ENCODE measurements at places on chromosomes 3 and 15. TPM values are rescaled to one million over a fixed set of nuclear protein-coding genes. Genes with fewer than 3 reads are reported as not detected.

MED12L gene
- total RNA-seq, result 0.48 TPM

EOMES gene
- total RNA-seq, result 0.48 TPM

DNA sequence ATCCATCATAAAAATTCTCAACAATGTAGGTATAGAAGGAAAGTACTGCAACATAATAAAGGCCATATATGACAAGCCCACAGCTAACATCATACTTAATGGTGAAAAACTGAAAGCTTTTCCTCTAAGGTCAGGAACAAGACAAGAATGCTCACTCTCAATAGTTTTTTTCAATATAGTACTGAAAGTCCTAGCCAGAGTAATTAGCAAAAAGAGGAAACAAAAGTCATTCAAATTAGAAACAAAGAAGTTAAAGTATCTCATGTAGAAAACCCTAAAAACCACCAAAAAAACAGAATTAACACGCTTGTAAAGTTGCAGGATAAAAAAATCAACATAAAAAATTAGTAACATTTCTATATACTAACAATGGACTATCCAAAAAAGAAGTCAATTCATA is 61.8 kb downstream of the MYH15 start:
- H3K36me3 ChIP-seq, result no peaks in the 10 kb centered on the region
- no peaks in the 10 kb centered on the region for H3K27me3 ChIP-seq
- H3K4me3 ChIP-seq, result no peak overlapping the region
- H3K27ac ChIP-seq, result no peak overlapping the region
- DNase-seq, result no peak

GRCh38 chr15:85485956-85486567 is 105.7 kb downstream of the AKAP13 start:
- H3K4me3 ChIP-seq, result no peak overlapping the region
- no peaks in the 10 kb centered on the region for H3K36me3 ChIP-seq
- H3K27me3 ChIP-seq, result no peaks in the 10 kb centered on the region

GRCh38 chr3:158205994-158206393 is 96.1 kb downstream of the RSRC1 start:
- H3K4me3 ChIP-seq, result no peak overlapping the region
- no peaks in the 10 kb centered on the region for H3K4me1 ChIP-seq
- no peaks in the 10 kb centered on the region for H3K27me3 ChIP-seq
- no peaks in the 10 kb centered on the region for H3K36me3 ChIP-seq

C3orf20 gene
- total RNA-seq, result not detected

DNA sequence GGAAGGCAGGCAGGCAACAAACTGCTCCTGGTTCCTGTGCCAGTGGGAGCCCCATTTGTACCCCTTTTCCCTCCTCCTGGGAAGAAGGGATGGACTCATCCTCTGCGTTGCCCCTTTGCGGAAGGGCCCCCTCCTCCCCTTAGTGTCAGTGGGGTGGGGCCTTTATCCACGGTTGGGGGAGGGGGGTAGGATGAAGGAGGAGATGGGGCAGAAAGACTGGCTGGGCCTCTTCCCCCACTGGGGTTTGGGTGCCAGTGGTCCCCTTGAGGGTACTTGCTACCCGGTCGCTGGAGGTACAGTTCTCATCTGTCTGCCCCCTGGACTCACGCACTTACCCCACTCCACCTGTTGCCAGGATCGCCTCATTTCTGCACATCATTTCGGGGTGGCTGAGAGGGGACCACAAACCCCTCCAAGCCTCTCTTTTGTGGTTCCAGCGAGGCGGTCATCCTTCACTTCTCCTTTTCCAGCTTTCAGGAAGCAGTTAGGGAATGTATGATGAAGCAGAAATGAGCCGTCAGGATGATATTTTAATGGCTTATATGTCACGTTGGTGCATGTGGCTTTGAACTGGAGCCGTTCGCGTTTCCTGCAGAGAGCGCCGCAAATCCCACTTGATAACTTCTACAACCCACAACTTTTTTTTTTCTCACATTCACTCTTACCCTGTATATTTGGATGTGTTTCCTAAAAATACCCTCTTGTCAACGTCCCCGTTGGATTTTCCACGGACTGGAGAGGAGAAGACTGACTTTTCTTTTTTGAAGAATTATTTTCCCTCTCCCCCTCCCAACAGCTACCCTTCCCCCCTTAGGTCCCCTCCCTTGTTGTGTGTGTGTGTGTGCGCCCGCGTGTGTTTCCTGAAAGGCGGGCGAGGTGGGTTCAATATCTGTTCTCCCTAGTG is at the start of gene ZIC4:
ZIC4 (minus strand) TSS at position 516 of the 904 bp plus-strand sequence. CDS start 3,746 bp downstream, outside the sequence.
- H3K27me3 ChIP-seq, result peaks cover 97% of the 10 kb centered on the region
- no peaks in the 10 kb centered on the region for H3K36me3 ChIP-seq
- H3K4me1 ChIP-seq, result peaks cover 3% of the 10 kb centered on the region
- no peak within 1 kb of the TSS for H3K4me3 ChIP-seq
- no peak within 1 kb of the TSS for H3K27ac ChIP-seq
- DNase-seq, result no peak

ISL2 gene
- not detected for total RNA-seq

DNA sequence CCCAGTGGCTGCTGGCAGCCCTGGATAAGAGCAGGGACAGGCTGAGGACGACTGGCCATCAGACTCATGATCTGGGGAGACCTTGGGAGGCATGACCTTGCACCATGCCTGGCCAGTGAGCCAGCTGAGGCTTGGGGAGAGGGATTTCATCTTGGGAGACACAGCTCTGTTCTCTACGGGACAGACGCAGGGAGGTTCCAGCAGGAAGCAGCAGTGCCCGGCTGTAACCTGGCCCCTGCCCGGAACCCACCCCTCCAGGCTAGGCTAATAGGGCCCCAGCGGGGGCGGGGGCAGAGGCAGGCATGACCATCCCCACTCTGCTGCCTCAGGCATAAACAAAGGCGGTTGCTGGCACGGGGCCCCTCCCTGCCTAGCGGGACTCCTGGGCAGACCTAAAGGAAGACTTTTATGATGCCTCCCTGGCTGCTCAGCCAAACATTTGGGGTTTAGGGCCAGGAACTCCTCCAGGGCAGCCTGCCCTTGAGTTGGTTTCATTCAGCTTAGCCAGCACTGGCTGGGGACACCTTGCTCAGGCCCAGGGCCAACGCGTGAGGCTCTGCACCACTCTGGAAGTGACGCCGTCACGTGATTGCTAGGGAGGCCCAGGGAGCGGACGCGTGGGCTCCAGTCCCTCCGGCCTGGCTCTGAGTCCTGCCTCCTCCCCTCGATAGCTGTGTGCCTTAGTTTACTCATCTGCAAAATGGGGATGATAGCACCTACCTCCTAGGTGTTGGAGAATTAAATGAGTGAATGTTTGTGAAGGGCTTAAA is 27.6 kb downstream of the HDAC11 start:
- H3K4me1 ChIP-seq, result peaks cover 9% of the 10 kb centered on the region
- no peaks in the 10 kb centered on the region for H3K27me3 ChIP-seq
- H3K4me3 ChIP-seq, result no peak overlapping the region
- H3K36me3 ChIP-seq, result no peaks in the 10 kb centered on the region
- DNase-seq, result peak; percentile 39
- peak overlapping the region; percentile 65 for H3K27ac ChIP-seq

Data from breast epithelium (tissue), 4 donors.